ENCODE measurements at places on chromosomes 6 and 20. TPM values are rescaled to one million over a fixed set of nuclear protein-coding genes. Genes with fewer than 3 reads are reported as not detected.

Gene HMGN3
- total RNA-seq: 35.3 TPM

Gene PABPC1L
- 72.8 TPM for total RNA-seq

Gene CST9
- not detected for total RNA-seq

Gene TNXB
- 4.8 TPM for total RNA-seq

Gene KHDC1L
- total RNA-seq: not detected

Gene DPPA5
- total RNA-seq: not detected

Gene BPIFB2
- total RNA-seq: not detected

Gene LST1
- total RNA-seq: 11.5 TPM

Gene NOX3
- not detected for total RNA-seq

Gene MCM8
- 50.3 TPM for total RNA-seq

Gene COL11A2
- 1.4 TPM for total RNA-seq

Gene PKHD1
- total RNA-seq: not detected

Gene ULBP2
- total RNA-seq: 0.69 TPM

Gene RFX6
- total RNA-seq: not detected

Gene TXLNB
- 0.14 TPM for total RNA-seq

Gene CYP39A1
- total RNA-seq: not detected

Gene SLC22A7
- not detected for total RNA-seq

Gene SLC44A4
- not detected for total RNA-seq

Gene TMEM74B
- total RNA-seq: 0.17 TPM

Gene ARMC2
- total RNA-seq: 3.9 TPM

Gene WFDC13
- total RNA-seq: not detected

Gene OPN5
- total RNA-seq: not detected

Gene MAPK13
- 51.4 TPM for total RNA-seq

Gene SCUBE3
- total RNA-seq: not detected

Gene ATXN1
- total RNA-seq: 12.7 TPM

Gene NRM
- total RNA-seq: 32.0 TPM

Gene FAM184A
- total RNA-seq: 14.0 TPM

Gene TPD52L2
- total RNA-seq: 38.2 TPM

Gene MAS1
- total RNA-seq: not detected

Gene RIPK1
- 8.8 TPM for total RNA-seq

Gene ESR1
- 0.52 TPM for total RNA-seq

Gene PI16
- total RNA-seq: 0.24 TPM

Gene BNIP5
- total RNA-seq: not detected

Gene REM1
- total RNA-seq: not detected

Gene OR2J3
- total RNA-seq: not detected

Gene PKIB
- total RNA-seq: not detected

Gene LY6G5C
- 1.4 TPM for total RNA-seq

Gene HSPA1L
- 0.95 TPM for total RNA-seq

Gene BTNL2
- not detected for total RNA-seq

Gene INSM1
- 0.38 TPM for total RNA-seq

Gene DLK2
- total RNA-seq: 0.47 TPM
